ENCODE measurements at places on chromosomes 12 and 14.

DNA sequence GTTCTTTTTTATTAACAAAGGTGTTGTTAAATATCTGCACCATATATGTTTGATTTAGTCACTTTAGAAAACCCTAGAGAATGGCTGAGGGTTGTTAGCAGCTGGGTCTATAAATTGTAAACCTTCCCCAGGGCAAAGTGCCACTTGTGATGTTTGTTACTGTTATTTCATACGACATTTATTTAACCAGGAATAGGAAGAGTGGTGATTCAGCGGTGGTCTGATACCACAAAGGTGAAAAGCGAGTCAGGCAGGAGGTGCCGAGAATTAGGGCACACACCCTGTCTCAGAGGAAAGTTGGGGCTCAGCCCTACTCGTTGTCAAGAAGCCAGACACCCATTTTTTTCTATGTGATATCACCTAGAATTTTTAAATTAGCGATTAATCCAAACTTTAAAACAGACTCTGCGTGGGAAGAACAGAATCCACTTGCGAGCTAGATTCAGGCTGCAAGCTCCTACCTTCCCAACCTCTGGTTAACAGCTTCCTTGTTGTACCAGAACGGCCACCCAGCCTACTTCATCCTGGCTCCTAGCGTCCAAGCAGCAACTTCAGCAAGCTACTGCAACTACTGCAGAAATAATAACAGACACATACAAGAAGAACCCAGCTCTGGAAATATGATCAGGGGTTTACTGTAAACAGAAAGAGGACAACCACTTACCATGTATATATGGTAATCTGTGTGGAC lies 126.7 kb downstream of the TMEM132D start:
- DNase-seq = no peak

DNA sequence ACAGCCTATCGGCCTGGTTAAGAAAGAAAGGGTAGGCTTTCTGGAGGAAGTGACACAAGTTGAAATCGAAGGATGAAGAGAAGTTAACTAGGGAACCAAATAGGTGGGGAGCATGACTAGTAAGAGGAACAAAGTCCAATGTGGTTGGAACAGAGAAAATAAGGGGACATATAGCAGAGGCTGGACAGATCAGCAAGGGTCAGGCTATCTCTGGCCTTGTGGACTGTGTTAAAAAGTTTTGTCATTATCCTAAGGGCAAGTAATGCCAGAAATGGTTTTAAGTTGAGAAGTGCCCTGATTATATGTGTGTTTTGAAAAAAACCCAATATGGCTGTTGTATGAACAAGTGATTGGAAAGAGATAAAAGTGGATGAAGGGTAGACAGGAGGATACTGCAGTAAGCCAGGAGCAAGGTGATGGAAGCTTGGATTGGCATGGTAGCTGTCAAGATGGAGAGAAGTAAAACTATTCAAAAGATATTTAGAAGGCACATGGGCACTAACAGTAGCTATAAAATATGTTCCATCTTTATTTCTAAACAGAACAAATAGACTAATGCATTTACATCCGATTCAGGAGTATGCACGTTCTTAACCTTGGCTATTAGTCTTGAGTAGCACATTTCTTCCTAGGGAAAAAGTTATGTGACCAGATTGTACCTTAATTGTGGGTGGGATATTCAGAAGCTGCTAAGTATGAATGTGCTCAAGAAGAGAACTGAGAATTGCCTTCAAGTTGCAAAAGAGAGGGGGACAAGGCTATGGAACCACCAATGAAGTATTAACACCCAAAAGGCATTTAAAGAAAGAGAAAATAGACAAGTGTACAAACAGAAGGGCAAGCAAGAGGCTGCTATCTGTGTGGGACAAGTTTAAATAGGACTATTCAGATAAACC lies 46.8 kb upstream of the OR5AU1 start:
- DNase-seq = no peak

DNA sequence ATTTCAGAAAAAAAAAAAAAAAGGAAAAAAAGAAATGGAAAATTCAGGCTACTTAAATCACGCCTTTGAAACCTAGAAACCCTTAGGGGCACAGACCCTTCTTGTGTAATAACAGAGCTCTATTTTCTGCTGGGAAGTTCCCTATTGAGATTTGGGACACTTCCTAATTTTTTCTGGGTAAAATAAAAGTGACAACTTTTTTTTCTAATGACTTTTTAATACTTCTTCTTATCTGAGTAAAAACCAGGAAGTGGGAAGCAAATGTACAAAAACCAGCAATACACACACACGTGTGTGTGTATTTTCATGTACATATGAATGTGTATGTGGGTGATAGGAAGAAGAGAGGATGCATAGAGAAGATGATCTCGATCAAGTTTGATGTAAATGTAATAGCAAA lies 35.8 kb downstream of the ETV6 start:
- no peak for DNase-seq

DNA sequence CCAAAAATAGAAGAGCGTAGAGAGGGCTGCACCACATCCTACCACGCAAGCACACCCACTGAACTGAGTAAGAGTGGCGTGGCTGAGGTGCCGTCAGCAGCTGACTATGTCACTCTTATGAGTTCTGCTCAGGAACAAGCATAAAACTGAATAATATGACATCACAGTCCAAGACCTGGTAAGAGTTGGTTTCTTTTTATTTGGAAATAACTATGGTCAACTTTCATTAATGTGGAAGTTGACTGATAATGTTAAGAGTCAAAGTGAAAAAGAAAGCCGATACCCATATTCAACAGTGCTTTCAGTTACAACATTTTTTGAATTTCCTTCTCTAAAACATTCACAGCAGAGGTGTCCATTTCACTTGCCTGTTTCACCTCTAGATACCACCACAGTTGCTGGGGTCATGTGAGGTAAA lies 44.6 kb downstream of the GNS start:
- DNase-seq = no peak

DNA sequence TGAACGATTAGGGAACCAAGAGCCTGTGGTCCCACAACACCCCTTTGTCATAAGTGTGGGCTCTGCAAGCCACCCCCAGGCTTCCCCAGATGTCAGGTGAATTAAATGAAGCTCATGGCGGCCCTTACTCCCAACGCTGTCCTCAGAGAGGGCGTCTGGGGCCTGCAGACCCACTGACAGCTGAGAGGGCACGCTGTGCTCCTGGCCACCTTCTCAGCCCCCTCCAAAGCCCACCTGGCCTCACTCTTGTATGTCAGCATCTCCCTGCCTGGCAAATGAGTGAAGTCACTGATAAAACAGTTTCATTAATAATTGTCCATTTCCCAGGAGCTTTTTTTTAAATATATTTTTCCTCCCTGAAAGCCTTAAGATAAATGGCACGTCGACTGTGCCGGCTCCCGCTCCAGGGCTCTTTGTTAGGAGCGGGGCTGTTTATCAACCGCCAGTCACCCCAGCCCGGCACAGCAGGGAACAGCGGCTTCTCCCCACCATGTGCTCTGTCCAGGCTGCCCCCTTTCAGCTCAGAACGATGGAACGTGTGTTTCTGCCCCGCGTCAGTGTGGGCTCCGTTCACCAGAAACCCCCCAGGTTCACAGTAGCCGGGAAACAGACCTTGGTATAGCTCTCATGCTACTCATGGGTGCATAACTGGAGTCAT lies 94.7 kb upstream of the SFSWAP start:
- no peak for DNase-seq

- no peak for DNase-seq
Measured at GRCh38 chr12:17017402-17017801, 411.4 kb upstream of the LMO3 start.

GRCh38 chr12:19181666-19182426 lies 52.3 kb downstream of the PLEKHA5 start:
- no peak for DNase-seq

GRCh38 chr12:53380794-53381730 lies 1.1 kb downstream of the SP1 start:
- DNase-seq = no peak

GRCh38 chr12:112349431-112349830 lies 32.8 kb downstream of the HECTD4 start:
- DNase-seq = no peak

GRCh38 chr12:130579231-130579630 lies 136.9 kb downstream of the RIMBP2 start:
- no peak for DNase-seq

GRCh38 chr12:120597861-120598260 lies 16.7 kb upstream of the POP5 start:
- no peak for DNase-seq

DNA sequence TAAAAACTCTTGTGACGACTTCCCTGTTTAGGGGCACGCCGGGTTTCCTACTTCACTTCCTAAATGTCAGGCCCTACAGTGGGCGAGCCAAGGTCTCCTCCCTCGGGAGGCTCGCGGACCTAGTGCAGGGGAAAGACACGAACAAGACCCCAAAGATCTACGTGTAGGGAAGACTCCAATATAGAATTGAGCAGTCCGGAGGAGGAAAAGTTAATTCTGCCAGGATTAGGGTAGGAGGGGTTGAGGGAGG lies 564 bp downstream of the ATXN3 start:
- DNase-seq = no peak

GRCh38 chr12:46108721-46109120 lies 118.3 kb upstream of the SCAF11 start:
- DNase-seq = no peak

DNA sequence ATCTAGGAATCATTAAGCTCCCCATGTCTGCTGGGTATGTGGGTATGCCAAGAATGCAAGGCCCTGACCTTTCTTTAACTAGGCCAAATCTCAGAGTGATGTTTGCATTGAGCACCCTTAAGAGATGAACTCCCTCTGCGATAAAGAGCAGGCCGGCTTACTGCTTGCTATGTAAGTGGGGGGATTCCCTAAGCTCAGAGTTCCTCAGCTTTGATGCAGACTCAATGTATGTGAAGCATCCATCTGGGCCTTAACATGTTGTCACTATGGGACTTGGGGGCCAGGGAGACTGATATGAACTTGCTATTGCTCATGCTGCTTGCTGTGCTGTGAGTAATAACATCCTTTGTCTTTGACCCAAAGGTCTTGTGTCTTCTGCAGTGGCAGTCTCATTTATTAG lies 149.7 kb downstream of the C12orf75 start:
- DNase-seq = no peak

- no peak for DNase-seq
Measured at GRCh38 chr12:12008232-12008850, 62.4 kb upstream of the BCL2L14 start.

DNA sequence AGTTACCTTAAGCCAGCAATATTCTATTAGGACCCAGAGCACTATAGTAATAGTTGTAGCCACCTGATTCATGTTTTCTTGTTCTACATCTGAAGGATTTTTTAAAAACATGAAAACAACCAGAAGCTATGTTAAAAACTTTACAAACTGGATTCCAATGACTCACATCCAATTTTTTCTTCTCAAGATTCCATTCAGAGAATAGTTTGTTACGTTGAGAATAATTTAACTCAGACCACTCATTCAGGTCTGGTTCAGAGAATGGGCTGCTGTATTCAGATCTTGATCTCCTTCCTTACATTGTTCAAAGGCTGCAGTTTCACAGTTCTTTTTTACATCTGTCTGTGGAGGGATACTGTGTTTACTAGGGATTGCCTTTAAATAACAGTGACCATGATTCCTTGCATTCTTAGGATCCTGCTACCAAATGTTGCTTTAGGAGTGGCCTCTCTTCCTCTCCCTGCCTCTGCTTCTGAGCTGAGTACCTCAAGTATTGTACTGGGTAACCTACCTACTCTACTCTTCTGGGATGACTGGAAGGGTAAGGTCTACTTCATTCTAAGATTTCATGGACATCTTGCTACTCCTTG lies 448.0 kb upstream of the FBXO33 start:
- DNase-seq = no peak

DNA sequence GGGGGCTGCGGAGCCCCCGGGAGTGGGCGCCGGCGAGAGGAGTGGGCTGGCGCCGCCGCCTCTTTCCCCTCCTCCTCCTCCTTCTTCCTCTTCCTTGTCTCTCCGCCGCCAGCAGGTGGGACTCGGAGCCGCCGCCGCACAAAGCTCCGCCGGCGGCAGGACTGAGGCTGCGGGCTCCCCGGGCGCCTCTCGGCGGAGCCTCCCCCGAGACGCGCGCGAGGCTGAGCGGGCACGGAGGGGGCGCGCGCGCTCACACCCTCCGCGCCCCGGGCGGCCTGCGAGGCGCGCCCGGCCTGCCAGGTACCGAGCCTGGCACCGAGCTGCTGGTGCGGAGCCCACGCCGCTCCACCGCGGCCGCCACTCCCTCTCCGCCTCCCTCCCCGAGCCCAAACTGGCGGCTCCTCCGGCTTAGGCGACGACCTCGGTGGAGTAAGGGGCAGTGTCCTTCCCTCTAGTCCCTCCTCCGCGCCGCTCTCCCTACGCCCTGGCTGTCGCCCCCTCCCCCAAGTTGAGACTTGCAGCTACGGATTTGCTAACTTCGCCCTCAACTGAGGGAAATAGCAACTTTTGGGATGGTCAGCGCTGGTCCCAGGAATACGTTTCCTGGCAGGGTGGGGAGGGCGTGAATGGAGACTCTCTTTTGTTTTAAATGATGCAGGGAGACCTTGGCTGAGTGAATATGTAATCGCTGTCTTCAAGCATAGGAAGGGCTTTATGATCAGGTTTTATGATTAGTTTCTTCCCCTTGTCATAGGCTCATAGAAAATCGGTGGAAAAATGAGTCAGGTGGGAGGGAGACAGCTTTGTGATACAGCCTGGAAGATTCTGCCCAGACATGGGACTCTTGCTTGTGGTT lies 199.5 kb upstream of the CAND1 start:
- peak; percentile 11 for DNase-seq

DNA sequence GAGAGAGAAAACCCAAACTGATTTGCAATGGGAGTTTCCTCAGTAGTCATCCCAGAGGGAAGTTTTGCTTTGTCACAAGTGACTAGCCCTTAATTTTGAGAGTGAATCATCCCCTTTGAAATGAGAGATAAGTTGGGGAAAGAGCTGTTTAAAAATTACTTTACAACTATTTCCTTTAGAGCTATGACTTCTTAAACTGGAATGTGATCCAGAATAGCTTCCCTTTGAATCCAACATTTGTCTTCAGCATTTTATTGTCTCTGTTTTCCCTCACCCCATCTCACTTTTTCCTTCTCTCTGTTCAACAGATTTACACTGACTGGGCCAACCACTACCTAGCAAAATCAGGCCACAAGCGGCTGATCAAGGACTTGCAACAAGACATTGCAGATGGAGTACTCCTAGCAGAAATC lies 109.3 kb downstream of the NAV3 start:
- no peak for DNase-seq

- no peak for DNase-seq
Measured at GRCh38 chr12:42469355-42470175, 120.0 kb downstream of the PRICKLE1 start.

GRCh38 chr14:50037852-50038251 lies 78.5 kb downstream of the VCPKMT start:
- no peak for DNase-seq

DNA sequence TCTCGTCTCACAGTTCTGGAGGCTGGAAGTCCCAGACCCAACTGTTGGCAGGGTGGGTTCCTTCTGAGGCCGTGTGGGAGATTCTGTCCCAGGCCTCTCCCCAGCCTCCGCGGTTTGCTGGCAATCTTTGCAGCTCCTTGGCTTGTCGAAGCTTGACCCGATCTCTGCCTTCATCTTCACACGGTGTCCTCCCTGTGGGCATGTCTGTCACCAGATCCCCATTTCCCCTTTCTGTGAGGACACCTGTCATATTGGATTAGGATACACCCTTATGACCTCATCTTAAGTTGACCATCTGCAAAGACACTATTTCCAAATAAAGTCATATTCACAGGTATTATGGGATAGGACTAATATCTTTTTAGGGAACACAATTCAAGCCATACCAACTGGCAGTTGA lies 22.6 kb upstream of the LRP1-AS start:
- no peak for DNase-seq

Data from anterior cingulate cortex (tissue), 58 donors.